Left lung (tissue), 14 donors: ENCODE measurements at places on chromosomes 3 and 15. TPM values are rescaled to one million over a fixed set of nuclear protein-coding genes. Genes with fewer than 3 reads are reported as not detected.

GRCh38 chr3:176351408-176351807 is 845.9 kb downstream of the TBL1XR1 start:
- DNase-seq = no peak

- DNase-seq = no peak
These were observed 96.5 kb upstream of the PIAS1 start for GRCh38 chr15:67957435-67958132.

- DNase-seq = no peak
These were observed 12.1 kb downstream of the TMOD3 start for GRCh38 chr15:51841406-51842040.

DNA sequence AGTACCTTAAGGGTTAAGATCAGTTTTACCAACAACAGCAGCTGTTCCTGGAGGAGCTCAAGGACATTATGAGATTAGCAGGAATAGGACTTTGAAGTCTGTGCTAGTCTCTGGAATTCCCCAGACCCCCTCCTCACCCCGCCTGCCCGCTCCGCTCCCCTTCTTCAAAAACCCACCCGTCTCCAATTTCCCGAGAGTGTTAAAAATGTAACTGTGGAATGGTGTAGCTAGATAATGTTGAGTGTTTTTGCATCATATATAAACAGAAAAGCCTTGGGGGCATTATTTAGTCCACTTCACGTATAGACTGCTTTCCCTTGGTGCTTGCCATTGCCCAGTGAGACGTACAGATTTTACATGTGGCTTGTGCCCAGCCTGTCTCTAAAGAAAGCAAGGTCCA is 65.0 kb upstream of the SEMA6D start:
- DNase-seq = no peak

GRCh38 chr15:99326235-99326634 is 75.0 kb downstream of the LRRC28 start:
- DNase-seq = no peak

DNA sequence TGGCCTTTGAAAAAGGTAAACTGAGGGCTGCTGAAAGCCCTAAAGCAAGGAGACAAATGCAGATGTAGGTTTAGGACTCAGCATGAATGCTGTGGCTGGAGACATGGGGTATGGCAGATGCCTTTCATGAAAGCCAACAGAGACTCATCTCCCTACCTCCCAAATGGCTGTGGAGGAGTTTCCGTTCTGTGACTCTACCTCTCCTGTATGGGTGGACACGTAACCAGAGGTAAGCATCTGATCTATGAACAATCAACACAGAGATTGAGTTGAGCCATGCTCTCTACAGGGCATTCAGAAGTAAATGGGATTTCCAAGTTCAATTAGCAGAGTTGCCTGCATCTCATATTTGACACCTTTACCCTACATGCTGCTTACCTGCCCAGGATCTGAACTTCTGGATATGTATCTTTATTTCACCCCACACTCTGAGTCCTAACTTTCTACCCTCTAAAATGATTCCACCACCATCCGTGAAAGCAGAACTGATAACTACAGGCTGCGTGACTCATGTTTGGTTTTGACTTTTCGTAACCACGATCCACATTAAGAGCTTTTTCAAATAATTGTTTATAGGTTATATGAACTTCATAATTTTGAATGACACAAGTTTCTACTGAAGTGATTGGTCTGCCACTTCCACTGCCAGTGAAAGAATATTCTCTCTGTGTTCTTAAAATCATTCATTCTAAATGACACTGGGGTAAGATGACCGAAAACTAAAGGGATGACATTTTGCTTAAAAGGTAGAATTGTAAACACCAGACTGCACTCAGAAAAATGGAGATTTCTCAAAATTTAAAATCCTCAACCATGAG is 1058.7 kb downstream of the FHIT start:
- DNase-seq = no peak

GRCh38 chr15:72685301-72685924 is 569 bp downstream of the HIGD2B start:
- no peak for DNase-seq

DNA sequence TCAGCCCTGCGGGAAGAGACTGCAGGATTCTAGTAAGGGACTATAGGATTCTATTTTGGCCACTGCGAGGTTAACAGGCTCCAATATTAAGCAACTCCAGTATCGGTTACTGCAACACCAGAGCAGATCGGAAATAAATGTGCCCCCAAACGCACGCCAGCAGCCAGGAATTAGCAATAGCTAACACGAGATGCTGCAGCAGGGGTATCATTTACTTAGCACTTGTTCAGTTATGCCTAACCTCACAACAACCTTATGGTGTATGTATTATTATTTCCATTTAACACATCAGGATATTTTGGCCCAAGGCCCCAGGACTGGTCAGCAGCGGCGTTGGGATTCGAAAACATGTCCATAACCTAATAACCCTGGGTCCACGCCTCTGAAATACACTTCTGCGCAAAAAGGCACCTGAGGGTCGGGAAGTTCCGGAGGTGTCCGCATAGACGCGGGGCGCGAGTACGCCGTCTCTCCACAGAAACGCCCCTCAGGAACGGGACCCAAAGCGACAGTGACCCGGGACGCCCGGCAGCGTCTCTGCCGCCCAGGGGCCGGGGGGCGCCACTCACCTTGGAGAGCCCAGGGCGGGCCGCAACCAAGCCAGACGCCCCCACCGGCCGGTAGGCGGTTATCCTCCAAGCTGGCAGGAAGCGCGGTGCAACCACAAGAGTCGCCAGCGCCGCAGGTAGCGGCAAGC is 681 bp downstream of the PIK3CB start:
- no peak for DNase-seq

DNA sequence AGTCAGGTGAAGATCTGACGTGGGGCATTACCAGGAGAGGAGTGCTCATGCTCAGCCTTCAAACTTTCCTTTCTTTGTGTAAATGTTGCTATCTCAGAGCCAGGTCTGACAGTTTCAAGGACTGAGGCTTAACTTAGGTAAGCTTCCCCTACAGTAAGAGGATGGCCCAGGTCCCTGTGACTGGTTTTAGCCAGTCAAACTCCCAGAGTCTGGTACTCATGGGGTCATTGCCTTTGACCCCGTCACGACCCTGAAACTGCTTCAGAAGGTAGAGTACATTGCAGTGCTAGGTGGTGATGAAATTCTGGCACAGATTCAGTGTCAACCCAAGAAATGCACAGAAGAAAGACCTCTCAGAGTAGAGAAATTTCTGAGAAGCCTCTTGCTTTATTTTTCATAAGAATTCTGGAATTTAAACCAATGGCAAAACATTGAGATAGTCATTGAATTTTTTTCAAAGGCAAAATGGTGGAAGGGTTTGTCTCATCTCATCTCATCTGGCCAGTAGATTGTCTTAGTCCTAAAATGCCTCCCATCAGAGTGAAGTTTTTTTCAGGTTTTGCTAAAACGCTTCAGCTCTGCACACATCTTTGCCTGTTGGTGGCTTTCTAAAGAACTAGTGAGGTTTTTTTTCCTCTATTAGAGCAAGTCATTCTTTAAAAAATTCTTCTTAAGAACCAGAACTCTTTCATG is 23.1 kb downstream of the ZBTB38 start:
- DNase-seq = no peak

- DNase-seq = peak; percentile 81
These were observed 17.2 kb downstream of the KLHL25 start for GRCh38 chr15:85777250-85778106.

DNA sequence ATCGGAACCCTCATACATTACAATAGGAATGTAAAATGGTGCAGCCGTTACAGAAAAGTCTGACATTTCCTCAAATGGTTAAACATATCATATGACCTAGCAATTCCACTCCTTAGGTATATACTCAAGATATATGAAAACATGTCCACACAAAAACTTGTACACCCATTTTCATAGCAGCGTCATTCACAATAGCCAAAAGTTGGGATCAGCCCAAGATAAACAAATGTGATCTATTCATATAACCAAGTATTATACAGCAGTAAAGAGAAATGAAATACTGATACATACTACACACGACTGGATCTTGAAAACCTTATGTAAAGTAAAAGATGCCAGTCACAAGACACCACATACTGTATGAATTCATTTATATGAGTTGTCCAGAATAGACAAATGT is 102.4 kb downstream of the MSL2 start:
- DNase-seq = no peak

- DNase-seq = no peak
These were observed 1059.8 kb downstream of the SI start for GRCh38 chr3:164018500-164018899.

- no peak for DNase-seq
These were observed 1.3 kb downstream of the NOP10 start for GRCh38 chr15:34341381-34342212.

GRCh38 chr3:195093731-195094130 is 177.2 kb downstream of the XXYLT1 start:
- DNase-seq = no peak

DNA sequence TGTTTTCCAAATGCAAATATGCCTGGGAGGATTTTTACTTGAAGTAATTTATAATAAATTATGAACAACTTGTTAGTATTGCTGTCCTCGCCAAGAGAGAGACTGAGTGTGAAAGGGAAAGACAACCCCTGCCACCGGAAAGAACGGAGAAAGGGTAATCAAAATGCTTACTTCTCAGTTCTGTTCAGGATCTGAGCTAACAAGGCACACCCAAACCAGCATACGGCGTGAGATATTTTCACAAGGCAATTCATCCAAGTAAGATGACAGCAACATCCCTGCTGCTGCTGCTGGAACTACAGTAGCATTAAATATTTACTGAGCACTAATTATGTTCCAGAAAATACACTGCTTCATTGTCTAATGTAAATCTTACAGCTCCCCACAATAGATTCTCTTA is 96.1 kb downstream of the KBTBD8 start:
- no peak for DNase-seq

DNA sequence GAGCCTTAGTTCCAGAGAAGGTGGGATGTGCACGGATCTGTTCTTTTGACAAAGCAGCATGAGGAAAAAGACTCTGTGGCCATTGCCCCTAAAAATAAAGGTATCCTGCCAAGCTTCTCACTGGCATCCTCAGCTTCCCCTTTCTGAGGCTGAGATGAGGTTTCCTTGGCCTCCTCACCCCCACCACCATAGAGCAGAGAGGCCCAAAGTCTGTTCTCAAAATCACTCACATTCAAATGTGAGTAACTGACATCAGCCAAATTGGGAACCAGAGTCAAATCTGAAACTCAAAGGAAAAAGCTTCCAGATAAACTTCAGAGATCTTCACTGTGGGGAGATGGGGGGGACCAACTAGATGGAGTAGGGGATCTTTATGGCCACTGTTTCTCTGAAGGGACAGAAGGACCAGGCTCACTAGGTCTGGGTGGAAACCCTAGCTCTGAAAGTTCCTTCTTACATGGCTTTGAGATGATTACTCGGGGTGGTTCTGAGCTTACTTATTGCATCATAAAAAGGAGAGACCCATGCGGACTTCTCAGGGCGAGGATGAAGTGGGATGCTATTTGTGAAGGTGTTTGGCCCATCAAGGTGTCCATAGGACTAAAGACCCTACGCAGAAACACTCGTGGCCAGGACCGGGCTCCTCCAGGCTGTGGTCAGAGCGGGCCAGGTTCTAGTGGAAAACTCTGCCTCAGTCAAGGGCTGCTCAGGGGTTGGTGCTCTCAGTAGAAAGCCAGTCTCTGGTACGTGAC is 61.5 kb upstream of the MEF2A start:
- no peak for DNase-seq

GRCh38 chr3:9715764-9716437 is 12.3 kb downstream of the CPNE9 start:
- DNase-seq = no peak

GRCh38 chr3:9861201-9861600 is 17.4 kb upstream of the RPUSD3 start:
- no peak for DNase-seq

GRCh38 chr3:185733980-185734724 is 90.7 kb downstream of the IGF2BP2 start:
- peak; percentile 60 for DNase-seq

DNA sequence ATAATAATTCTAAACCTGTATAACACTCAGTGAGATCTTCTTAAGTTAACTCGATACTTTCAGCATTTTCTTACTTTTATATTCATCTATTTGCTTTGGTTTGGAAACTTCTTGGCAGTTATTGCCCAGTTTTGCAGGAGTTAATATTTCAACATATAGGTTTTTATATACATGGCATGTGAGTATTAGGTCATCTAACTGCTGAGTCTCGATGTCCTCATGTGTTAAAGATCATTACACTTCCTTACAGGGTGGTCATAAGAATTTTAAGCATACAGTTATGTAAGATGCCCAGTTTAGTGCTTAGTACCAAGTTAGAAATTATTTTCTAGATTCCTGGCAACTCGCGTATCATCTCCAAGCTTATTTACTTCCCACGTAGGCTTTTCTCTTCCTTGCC is 62.9 kb downstream of the TMEM39A start:
- DNase-seq = no peak

GRCh38 chr15:86556396-86557017 is 476.8 kb downstream of the AGBL1 start:
- no peak for DNase-seq

DNA sequence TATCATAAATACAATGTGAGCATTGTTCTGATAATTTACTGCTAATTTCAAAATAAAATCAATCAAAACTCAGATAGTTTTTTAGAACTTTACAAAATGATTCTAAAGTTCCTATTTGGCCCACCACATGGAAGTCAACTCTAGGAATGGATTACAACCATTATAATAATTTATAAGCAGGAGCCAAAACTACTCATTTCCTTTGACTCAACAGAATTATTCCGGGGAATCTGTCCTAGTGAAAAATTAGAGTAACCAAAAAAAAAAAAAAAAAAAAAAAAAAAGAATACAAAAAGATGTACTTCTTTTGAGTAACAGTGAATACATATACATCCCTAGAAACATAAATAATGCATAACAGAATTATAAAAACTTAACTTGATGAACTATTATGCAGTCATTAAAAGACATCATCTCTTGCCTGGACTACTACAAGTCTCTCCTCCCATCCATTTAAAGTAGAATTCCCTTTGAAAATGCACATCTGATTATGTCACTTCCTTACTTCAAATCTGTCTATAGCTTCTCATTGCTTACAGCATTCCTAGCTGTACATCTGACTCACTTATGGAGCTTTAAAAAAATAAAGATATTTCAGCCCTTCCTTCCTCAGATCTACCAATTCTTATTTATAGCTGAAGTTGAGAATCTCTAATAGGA is 43.4 kb downstream of the HDGFL3 start:
- no peak for DNase-seq

DNA sequence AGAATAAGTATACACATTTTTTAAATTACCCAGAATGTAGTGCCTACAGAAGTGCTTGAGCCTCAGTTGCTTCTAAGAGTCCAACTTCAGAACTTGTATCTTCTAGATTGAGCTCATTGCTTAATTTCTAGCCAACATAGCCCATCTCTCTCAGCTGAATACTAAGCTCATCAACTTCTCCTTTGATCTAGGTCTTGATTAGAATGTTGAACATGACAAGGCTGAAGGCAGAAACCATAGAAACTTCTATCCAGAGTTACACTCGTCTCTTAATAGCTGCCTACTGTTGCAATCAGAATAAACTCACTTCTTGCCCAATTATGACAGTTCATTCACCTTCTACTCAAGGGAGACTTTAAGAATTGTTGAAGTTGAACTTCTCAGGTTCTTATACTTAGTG is 327.3 kb upstream of the THBS1 start:
- no peak for DNase-seq

Gene ANKUB1
- polyA plus RNA-seq = 0.22 TPM

Gene FEZF2
- polyA plus RNA-seq = not detected

Gene SLC22A13
- polyA plus RNA-seq = 0.11 TPM

Gene ALG1L2
- 2.7 TPM for polyA plus RNA-seq

Gene CD200R1
- polyA plus RNA-seq = 2.1 TPM

Gene MOBP
- 0.37 TPM for polyA plus RNA-seq

Gene TM4SF1
- 103 TPM for polyA plus RNA-seq

Gene DCLK3
- 1.1 TPM for polyA plus RNA-seq

Gene SLC35G2
- polyA plus RNA-seq = 5.7 TPM

Gene POTEB
- polyA plus RNA-seq = not detected

Gene CEMIP
- 31.3 TPM for polyA plus RNA-seq

Gene TEX55
- polyA plus RNA-seq = not detected
